ENCODE measurements at places on chromosomes 4 and X. TPM values are rescaled to one million over a fixed set of nuclear protein-coding genes. Genes with fewer than 3 reads are reported as not detected.

DNA sequence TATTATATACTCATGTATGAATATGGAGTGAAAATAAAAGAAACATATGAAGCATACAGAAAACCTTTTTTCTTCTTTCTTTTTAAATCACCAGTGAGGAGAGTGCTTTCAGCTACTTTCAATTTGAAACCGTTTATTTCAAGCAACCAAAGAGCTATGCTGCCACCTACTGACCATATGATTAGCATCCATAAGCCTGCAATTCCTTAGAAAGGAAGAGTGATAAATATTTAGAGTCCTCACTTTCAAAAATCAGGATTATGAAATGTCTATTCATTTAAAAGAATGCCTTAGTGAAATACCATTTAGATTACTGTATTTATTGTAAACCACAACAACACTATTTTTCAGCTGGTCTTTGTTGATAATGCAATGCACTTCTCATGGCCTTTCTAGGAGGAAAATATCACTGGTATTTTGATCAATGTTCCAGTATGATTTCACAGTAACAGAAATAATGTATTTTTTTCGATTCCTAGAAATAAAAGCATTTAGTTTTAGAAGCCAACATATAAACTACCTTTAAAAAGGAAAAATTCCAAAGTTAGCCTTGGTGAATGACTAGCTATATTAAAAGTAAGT is 667.6 kb downstream of the PCDH18 start:
- DNase-seq, result peak; percentile 89

DNA sequence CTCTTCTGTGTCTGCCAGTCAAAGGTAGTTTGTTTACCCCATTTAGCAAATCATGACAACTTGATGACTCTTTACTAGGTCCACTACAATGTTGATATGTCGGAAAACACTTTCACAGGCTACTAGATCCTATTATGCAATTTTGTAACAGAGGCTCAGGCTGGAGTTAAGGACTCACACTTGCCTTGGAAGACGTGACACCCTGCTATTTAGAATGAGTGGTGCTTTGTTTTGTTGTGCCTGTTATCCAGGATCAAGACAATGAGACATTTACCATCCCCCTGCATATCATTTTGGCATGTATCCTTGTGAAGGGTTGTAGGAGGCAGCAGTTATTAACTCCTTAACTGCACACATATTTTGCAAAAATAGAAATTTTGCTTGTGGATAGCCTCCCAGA is 263.7 kb downstream of the IL1RAPL1 start:
- DNase-seq, result no peak

GRCh38 chrX:134653835-134654234 is 4.4 kb downstream of the PLAC1 start:
- DNase-seq, result peak; percentile 24

DNA sequence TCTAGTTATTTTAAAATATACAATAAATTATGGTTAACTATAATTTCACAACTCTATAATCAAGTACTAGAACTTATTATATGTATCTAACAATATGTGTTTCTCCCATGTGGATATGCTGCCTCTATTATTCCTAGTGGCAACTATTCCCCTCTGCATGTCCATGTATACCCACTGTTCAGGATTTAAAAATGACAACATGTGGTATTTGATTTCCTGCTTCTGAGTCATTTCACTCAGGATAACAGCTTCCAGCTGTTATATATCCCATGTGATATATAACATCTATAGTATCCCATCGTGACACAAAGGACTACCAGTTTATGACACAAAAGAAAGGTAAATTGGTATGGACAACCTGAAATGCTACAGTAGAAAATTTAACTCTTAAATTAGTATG is 167.4 kb upstream of the TACR3 start:
- DNase-seq, result no peak

- DNase-seq, result peak; percentile 48
Observed at GRCh38 chr4:1249731-1250526, 999 bp upstream of the CTBP1 start.

- no peak for DNase-seq
Observed at GRCh38 chr4:150173982-150174398, 95.7 kb downstream of the DCLK2 start.

DNA sequence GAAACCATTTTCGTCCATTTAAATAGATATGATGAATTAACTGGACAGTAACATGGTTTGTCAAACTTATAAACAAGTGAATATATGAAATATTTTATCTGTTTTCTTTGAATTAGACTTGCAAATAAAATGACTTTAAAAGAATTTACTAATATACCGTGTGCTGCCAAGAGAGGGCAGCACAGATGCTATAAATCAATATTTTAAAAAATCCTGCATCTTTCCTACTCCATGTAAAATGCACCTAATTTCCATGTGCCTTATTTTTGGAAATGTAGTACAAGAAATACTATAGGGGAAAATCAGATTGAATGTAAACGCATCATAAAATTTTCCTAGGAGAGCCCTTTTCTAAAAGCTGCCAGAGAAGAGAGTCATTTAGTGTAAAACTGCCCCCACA is 62.2 kb downstream of the PRKX start:
- DNase-seq, result peak; percentile 63

GRCh38 chr4:66489783-66490452 is 819.6 kb upstream of the EPHA5 start:
- peak; percentile 95 for DNase-seq

GRCh38 chr4:102563000-102563399 is 61.8 kb downstream of the NFKB1 start:
- peak; percentile 27 for DNase-seq

- DNase-seq, result peak; percentile 72
Observed at GRCh38 chr4:120857312-120857711, 65.2 kb downstream of the PRDM5 start.

GRCh38 chr4:155072417-155072816 is 136.0 kb upstream of the NPY2R start:
- no peak for DNase-seq

DNA sequence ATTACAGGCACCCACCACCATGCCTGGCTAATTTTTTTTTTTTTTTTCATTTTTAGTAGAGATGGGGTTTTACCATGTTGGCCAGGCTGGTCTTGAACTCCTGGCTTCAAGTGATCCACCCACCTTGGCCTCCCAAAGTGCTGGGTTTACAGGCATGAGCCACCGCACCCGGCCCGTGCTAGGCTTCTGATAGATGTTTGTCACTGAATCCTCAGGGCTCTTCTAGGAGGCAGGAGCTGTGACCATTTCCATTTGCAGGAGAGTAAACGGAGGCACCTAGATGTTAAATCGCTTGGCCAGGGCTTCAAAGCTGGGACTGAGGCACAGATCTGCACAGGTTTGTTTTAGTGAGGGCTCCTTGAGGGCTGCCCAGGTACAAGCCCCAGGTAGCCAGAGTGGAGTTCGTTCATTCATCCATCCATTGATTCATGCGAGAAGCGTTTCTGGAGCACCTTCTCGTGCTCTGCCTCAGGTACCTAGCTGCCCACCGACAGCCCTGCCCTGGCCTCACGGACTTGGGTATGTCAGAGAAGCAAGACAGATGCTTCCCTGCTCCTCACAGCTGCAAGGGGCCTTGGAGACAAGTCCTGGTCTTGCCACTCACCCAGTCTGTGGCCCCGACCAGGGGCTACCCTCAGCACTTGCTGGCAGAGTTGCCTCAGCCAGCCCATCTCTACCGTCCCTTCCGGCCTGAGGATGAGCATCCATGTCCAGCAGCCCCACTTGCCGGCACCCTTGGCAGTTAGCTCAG is 106.4 kb downstream of the PSAPL1 start:
- DNase-seq, result no peak

- peak; percentile 62 for DNase-seq
Observed at GRCh38 chrX:7330556-7330955, 182.6 kb upstream of the PUDP start.

- DNase-seq, result peak; percentile 99
Observed at GRCh38 chr4:53476232-53477037, 99.0 kb downstream of the FIP1L1 start.

DNA sequence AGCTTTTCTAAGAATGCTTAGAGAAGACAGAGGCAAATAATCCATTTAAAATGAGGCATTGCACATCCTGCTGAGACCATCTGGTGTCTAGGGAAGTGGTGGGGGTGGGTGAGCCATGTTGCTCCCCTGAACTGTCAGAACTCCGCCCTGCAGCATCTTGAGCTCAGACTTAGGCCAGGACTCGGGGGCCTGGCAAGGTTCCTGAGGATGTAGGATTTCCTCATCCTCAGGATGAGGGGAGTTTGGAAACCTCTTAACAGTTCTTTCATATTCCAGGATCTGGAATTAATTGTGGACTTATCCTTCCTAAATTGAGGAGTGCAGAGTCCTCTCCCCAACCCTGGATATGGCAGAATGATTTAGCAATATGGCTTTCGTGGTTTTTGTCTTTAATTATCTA is 6.6 kb downstream of the TLL1 start:
- DNase-seq, result no peak

DNA sequence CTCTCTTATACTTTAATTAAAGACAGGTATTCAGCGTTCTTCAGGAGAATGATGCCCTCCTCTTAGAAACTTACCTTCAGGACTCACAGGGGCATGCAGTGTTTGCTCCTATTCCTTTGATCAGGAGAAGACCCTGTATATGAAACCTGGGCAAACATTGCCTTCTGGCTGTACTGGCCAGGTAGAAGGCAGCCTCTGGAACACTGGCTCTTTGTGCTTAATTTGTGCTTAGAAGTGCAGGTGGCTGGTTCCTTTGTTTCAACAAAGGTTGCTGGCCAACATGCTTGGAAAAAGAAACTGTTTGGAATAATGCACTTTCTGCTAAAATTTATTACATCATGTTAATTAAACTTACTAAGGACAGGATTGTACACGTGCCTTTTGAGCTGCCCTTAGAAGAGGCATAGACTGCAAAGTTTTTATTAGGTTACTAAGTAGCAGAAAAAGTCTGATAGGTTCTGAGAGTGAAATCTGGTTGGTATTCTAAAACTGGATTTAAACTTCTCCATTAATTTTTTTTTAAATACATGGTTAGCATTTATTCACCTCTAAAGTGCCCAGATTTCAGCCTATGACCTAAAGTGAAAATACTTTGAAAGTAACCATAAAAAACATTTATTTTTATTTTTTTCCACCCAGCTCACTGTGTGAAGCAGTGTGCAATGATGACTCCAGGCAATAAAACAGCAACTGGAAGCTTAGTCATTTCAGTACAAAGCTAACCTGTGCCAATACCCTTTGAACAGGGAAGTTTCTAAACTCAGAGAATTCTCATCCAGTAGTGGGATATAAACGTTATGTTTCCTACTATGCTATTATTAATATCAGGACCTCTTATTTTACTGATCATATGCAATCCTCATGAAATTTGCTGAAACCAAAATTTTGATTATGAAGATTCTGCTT is 11.3 kb downstream of the RASSF6 start:
- peak; percentile 55 for DNase-seq

GRCh38 chr4:184959786-184960185 is 58.5 kb upstream of the HELT start:
- DNase-seq, result no peak

GRCh38 chr4:123158576-123158975 is 236.2 kb upstream of the NUDT6 start:
- no peak for DNase-seq

- peak; percentile 17 for DNase-seq
Observed at GRCh38 chr4:176883108-176883550, 90.4 kb upstream of the VEGFC start.

- DNase-seq, result peak; percentile 86
Observed at GRCh38 chr4:25943312-25943711, 29.3 kb downstream of the SMIM20 start.

DNA sequence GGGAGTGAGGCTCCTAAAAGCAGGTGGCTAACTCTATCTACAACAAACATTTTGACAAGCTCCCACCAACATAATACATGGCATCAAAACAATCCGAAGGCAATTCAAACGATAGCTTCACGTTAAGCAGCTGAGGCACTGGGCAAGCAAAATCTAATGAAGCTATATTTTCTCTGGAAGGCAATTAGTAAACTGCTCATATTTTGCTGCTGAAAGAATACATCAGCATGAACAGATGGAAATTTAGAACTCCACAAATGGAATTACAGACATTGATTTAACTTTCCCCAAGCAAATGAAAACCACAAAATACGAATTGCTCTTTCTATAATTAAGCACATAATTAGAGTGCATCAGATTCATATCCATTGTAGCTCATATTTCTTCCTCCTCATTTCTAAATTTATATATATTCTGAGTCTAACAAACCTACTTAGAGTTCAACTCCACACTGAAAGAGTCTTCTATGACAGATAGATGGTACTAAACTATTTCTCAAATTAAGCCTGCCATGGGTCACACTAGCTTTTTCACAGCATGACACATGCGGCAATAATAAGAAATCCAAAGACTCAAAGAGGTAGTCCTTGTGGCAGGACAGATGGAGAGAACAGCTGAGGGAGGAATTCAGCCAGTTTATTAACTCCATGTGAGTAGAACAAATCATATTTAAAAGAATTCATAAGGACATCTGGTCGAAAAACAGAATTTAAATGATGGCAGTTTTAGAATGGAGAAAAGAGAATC is 305.4 kb downstream of the MAPK10 start:
- DNase-seq, result no peak

GRCh38 chr4:102285831-102286230 is 59.5 kb downstream of the SLC39A8 start:
- peak; percentile 13 for DNase-seq

- DNase-seq, result no peak
Observed at GRCh38 chrX:95152810-95153209, 1478.8 kb downstream of the FAM133A start.

- DNase-seq, result peak; percentile 95
Observed at GRCh38 chr4:118289794-118290193, 63.0 kb downstream of the PRSS12 start.

DNA sequence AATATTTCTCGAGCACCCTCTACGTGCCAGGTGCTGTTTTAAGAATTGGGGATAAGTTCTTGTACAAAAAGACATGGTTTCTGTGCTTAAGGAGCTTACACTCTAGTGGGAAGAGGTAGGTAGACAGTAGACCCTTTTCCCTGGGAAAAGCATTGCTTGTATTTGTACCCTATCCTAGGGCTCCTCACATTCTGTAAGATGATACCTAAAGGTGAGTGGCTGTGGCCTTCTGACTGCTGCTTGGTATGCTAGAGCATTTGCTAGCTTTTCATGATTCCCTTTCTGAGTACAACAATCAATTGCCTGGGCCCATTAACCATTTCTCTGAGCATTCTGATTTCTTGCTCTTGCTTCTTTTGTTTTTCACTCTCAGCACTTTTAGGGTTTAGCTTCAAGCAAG is 286.6 kb downstream of the ZIC3 start:
- no peak for DNase-seq

DNA sequence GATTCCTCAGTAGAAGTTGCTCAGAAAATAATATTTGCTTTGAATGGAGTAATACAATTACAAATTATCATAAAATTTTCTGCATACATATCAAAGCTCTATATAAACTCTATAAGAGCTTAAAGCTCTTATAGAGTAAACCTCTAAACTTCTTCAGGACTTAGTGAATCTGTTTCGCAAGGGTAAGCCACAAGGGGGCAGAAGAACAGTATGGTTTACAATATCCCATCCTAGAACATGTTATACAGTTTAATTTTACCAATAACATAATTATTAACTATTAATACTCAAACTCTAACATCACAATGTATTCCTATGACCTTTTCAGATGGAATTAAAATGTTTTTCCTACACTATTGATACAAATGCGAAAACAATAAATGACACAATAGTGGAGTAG is 33.8 kb upstream of the SPANXN1 start:
- no peak for DNase-seq

The MAGEA9B gene
- not detected for total RNA-seq

The STS gene
- 4.0 TPM for total RNA-seq

The MAP3K15 gene
- total RNA-seq, result not detected

The HHIP gene
- 16.0 TPM for total RNA-seq

The IL9R gene
- not detected for total RNA-seq

The DMRTC1B gene
- not detected for total RNA-seq

The SSX2 gene
- not detected for total RNA-seq

The SYN1 gene
- total RNA-seq, result 0.09 TPM

The SLC16A2 gene
- 28.5 TPM for total RNA-seq

The TMEM156 gene
- 0.18 TPM for total RNA-seq

The DCAF12L2 gene
- not detected for total RNA-seq

The PABPC1L2A gene
- not detected for total RNA-seq

The DUSP9 gene
- not detected for total RNA-seq
